ENCODE measurements at places on chromosomes 12 and 14.

DNA sequence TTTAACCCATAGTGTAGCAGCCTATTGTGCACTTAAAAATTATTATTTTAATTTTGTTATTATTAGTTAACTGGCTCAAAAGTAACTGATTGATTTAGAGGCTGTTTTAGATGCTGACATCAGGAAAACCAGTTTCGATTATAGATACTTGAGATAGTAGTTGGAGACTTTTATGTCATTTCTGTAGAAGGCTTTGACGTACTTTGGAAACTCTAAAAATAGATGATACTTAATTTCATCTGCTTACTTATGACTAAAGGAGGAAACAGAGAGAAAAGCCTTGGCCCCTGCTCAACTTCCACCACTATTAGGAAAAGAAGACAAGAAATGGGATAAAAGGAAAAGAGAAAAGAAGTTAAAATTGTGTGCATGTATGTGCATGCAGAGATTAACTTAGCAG, 219.3 kb upstream of the HMGA2 start:
- no peak for DNase-seq

DNA sequence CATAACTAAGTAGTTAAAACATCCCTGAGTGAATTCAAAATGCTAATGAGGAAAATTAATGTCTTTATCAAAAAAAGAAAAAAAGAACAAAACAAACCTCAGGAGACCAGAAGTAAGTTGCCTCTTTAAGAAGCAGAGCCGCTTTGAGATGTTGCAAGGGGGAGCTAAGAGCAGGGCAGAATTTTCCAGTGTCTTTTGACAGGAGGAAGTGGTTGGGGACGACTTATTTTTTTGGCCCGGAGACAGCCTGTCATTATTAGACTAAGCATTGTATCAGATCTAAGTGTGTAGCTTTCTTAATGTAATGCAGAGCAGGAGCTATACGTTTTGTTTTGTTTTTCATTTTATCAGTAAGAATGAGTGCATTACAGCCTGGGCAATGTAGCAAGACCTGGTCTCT, 206.6 kb downstream of the CACNA1C start:
- no peak for DNase-seq

GRCh38 chr14:98477935-98478334, 794.1 kb downstream of the BCL11B start:
- DNase-seq = no peak

GRCh38 chr12:19402743-19403431, 36.4 kb upstream of the AEBP2 start:
- no peak for DNase-seq

DNA sequence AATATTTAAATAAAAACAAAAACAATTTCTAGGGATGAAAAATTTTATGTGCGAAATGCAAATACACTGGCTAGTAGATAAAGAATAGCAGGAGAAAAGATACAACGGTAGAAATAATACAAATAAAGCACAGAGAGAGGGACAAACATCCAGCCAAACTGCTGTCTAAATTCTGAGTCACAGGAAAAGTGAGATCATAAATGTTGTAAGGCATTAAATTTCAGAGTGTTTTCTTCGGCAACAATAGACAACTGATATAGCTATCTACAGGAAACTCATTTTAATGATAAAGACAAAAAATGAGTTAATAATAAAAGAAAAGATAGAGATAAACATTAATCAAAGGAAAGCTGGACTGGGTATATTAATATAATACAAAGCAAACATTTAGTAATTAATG, 122.2 kb downstream of the NTS start:
- DNase-seq = no peak

DNA sequence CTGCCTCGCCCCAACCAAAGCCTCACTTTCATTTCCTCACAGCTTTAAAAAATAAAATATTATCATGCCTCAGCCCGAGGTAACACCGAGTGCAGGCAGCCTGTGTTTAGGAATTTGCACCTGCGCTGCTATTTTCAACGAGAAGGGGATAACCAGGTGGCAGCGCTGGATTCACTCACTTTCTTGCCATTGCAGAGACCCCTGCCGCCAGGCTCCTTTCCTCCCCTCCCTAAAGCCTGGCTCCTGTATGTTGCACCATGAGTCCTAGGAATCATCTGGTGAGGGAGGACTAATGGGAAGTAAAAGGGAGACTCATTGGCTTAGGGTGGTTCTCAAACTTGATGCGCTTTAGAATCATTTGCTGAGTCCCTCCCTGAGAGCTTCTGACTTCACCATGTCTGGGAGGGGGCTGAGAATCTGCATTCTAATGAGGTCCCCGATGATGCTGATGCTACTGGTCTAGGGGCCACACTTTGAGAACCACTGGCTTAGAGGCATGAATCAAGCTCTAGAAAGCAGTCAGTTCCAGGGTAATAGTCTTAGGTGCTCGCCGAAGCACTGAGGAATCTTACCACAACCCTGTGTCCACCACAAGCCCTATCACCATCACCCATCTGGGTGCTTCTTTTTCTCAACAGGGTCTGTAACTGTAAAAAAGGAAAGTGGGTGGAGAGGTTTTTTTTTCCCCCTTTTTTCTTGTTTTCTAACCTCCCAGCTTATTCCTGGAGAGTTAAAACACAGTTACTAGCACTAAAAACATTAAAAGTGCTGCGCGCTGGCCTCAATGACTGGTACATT, 83.8 kb downstream of the SLC38A1 start:
- no peak for DNase-seq

DNA sequence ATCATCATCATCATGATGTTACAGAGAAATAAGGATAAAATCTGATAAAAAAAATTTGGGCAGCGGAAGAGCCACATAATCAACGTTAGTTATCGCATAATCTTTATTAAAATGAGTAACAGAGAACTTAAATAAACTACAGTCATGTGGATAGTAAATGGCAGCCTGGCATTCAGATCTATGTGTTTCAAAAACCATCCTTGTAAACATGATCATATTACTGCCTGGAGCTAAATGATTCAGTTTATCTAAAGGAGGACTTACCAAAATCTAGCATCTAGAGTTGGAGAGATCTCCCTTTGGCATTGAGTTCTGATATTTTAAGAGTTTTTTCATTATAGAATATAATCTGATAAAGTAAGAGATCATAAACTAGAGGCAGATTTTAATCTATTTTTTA, 200.1 kb upstream of the MGAT4C start:
- DNase-seq = no peak

- DNase-seq = no peak
These were observed 72.7 kb downstream of the MYRFL start for GRCh38 chr12:69897744-69898143.

DNA sequence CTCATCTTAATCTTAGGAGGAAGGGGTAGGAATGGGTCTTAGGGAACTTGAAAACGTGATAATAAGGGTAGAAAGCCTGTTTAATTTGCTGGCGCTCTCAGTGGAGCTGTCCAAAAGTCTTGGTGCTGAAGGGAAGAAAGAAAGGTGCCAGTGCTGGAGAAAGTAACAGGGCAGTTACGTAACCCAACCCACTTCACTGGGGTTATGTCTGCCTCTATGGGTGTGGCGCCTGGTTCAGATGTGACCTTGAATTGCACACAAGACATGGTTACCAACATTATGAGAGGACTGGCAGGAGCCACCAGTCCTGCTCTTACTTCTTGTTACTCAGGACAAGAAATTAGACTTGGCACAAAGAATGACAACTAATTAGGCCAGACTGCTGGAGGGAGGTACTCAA, 18.6 kb upstream of the GPATCH2L start:
- DNase-seq = no peak

DNA sequence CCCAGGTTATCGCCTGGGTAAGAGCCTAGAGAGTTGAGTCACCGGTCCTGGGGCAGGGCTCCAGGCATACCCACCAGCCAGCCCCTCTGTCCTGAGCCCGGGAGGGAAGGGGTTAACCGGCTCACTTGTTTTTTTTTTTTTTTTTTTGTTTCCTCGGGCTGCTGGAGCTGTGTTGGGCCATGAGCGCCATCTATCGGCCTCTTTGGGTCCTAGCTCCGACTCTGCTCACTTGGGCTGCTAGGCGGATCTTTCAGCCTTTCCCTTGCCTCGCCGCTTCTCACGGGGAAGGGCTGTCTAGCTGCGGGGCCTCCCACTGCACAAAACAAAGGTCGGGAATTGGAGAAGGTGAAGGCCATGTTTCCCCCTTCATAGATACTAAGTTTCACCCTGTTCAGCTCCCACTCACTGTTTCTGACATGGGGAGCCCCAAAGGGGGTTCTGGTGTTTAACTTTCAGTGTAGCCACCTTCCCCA, 2.8 kb upstream of the SMUG1 start:
- DNase-seq = peak; percentile 72

GRCh38 chr12:27780612-27781408, 774 bp upstream of the MANSC4 start:
- DNase-seq = no peak

DNA sequence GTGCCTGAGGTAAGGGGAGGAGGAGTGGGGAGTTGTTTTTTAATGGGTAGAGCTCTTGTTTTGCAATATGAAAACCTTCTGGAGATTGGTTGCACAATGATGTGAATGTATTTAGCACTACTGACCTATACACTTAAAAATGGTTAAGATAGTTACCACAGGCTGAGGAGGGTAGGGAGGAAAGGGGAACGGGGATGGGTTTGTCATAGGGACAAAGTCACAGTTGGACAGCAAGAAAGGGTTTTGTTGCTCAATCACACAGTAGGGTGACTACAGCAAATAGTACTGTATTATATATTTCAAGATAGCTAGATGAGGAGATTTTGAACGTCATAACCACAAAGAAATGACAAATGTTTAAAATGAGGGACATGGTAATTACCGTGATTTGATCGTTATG, 1562.4 kb downstream of the AACS start:
- no peak for DNase-seq

- DNase-seq = no peak
These were observed 13.5 kb upstream of the ZDHHC22 start for GRCh38 chr14:77155083-77155482.

DNA sequence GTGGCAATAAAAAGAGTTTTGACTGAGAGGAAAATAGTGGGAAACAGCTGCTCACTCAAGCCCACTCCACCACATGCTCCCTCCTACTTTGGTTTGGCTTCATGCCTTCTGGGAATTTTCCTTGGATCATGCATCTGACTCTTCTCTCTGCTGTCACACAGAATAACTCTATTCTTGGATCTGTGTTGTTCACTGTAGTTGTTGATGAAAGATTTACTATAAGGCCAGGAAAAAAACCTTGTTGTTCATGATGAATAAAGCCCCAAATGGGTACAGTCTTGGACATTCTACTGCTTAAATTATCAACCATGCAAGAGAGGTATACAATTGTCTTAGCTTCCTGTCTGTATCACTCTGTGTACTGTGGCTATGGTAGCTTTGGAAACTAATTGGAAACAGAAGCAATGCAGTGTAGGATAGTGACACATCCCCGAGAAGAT, 70.5 kb downstream of the TMX1 start:
- no peak for DNase-seq

DNA sequence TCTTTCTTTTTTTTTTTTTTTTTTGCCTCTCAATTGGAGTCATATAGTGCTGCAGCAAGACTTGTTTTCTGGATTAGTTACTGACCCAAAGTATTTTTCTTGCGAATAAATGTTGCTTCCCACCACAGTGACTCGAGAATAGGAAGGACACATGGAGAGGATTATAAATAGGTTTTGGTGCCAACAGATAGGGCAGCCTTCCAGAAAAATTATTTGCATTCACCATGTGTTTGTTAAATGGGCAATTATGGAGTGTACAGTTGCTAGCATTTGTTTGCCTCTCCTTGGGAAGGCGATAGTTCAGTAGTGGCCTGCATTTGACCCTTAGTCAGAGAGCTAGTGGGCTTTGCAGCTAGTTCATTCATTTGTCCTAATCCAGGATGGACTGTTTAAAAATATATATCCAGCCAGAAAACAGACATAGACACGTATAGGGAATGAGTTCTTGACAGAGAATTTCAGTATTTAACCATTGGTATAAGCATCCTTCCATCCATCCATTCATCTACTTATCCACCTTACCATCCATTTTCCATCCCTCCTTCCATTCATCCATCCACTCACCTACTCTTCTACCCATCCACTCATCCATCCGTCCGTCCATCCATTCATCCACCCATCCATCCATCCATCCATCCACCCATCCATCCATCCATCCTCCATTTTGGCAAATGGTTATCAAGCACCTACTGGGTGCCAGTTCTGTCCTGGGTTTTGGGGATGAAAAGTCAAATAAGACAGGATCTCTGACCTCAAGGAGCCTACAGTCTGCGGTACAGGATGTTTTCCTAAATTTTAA, 67.5 kb downstream of the CHST11 start:
- no peak for DNase-seq

DNA sequence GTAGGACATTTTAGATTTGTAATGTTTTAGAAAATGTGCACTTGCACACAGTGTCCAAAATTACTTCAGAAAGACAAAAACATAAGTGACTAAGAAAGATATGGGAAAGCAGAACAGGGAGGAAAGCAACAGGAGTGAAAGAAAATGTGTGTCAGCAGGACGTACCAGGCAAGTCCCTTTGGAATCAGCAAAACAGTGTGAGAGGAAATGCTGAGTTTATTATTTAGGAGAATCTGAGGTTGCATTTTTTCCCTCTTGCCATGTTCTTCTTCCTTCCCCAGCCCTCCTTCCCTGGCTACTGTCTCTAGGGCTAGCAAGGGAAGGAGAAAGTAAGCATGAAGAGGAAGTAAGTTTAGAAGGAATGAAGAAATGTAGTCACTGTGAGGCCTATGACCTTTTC, 67.7 kb upstream of the CD163 start:
- no peak for DNase-seq

- no peak for DNase-seq
These were observed 567.2 kb downstream of the FSCB start for GRCh38 chr14:43939836-43940235.

DNA sequence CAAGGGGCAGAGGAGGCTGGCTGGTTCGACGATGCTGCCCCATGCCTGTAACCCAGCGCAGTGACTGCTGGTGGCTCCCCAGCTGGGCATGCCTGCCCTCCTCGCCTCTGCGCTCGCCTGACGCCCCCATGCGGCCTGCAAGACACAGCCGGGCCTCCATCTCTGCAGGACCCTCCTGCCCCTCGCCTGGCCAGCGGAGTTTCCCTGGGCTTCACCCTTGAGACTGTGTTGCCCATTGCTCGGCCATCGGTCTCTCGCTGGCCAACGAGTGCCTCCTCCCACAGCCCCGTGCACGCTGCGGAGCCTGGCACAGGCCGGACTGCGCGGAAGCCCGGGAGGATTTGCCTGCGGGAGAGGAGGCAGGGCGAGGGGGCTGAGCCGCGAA, 17.6 kb downstream of the ASPG start:
- no peak for DNase-seq

- no peak for DNase-seq
These were observed 201.1 kb upstream of the NUDT4 start for GRCh38 chr12:93176610-93177126.

DNA sequence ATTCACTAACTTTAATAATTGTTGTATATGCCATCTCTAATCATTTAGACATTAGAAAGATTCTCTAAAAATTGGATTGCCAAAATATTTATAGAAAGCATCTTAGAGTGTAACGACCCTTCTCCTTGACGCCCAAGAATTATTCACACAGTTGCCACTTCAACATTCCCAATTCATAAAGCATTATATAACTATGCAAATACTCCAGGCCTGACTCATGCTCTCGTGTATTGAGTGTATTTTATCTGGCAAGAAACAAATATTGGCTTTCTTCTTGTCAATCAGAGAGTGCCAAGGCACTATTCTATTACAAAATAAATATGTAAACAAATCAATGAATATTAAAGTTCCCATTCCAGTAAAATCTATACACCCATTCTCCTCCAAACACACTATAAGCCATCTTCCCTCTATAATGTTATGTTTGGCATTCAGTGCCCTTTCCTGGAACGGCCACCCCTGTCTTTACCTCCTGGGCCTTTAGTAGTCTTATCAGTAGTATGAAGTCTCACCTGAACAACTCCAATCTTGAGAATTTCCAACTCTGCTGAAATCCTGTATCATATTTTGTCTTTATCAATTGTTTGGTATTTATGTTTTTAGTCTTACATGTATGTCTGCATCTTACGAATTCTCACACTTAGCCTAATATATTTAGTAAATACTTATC, 182.6 kb downstream of the PIK3C2G start:
- no peak for DNase-seq

Data from stimulated activated CD4-positive, alpha-beta T cell treated with anti-CD3 and anti-CD28 coated beads, Interleukin-1b, Interleukin-23, amount 100 ng/mL, for 4 hours (primary cell).